Stimulated activated CD4-positive, alpha-beta T cell treated with anti-CD3 and anti-CD28 coated beads, Interleukin-2, amount 100 ng/mL, for 4 hours (primary cell): ENCODE measurements at places on chromosomes 2 and 18.

GRCh38 chr18:35481960-35482366, 15.8 kb downstream of the INO80C start:
- no peak for DNase-seq

GRCh38 chr2:41791523-41791922, 256.3 kb upstream of the PKDCC start:
- DNase-seq, result no peak

DNA sequence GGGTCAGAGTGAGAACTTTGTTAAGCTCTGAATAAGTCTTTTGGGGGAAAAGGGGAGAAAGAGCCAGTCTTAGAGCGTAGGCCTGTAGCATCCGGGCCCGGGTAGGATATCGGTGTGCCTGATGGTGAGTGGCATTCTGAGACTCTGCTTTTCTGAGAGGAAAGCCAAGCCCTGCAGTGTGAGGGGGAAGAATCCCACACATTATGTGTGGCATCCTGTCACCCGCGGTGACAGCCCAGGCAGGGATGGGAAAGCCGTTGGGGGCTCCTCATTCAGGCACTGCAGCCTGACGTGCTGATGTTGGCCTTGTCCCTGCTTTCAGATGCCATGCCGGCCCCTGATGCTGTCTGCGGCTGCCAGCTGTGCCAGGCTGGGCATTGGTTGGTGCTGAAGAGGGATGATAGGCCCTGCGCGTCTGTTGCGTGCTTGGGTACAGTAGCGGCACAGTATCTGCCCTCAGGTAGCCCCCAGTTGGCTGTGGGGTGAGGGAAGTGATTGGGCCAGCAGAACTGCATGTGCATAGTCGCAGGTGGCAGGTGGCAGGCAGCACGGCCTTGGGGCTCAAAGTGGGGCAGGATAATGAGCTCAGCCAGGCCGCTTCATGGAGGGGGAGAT, 37.6 kb downstream of the GLI2 start:
- no peak for DNase-seq

DNA sequence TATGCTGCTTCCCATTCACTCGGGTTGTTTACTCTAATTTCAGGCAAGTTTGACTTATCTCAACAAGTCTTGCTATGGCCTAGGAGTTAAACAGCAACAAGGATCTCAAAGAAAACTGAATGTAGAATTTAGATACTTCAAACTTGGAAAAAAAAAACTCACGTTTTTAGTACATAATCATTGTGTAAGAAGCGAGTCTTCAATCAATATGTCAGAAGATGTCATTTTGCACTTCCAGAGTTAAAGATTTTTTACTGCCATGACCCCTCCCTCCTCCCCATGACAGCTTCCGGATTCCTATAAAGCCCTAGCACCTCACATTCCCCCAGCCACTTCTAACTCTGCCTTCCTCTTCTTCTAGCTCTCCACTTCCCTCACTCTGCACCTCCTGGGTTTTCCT, 133.4 kb downstream of the SS18 start:
- DNase-seq, result no peak

DNA sequence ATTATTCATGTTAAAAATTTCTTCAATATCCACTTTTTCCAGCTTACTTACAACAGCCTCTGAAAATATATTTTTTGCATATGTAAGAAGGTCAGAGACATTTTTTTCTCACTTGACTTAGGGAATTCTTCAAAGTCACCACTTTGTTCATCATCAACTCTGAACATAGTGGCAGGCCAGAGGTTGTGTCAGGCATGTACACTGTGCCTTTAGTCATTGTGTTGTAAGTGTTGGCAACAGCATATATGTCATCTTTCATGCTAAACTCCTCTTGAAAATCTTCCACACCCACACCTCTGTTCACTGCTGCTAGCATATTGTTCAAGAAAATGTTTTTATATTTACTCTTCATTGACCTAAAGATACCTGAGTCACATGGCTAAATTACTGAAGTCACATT, 52.2 kb upstream of the ACVR1 start:
- DNase-seq, result no peak

DNA sequence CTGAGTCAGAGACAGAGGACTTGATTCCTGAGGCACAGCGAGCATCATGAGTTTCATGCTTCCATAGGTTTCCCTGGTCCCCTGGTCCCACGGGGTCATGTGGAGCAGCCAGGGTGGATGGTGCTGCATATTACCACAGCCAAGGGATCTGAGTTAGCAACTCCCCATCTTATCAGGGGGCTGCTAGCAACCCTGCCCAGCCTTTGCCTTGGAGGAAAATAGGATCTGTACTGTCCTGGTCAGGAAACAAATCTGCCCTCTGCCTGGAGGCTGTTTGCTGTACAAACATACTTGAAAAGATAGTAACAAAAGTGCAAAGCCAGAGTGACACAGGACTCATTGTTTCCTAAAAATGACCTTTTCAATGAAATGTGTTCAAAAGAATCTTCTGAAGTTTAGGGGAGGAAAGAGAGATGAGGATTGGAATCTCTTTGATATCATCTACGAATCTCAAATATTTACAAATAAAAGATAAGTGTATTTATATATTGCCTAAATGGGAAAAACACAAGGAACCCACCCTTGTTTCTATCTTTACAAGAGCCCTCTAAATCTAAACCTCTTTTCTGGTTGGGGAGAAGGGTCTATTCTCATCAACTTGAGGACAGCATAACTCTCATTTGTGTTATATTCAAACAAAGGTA, 194.8 kb downstream of the CD226 start:
- DNase-seq, result no peak

GRCh38 chr2:202069170-202070067, 3.6 kb upstream of the KIAA2012 start:
- no peak for DNase-seq

DNA sequence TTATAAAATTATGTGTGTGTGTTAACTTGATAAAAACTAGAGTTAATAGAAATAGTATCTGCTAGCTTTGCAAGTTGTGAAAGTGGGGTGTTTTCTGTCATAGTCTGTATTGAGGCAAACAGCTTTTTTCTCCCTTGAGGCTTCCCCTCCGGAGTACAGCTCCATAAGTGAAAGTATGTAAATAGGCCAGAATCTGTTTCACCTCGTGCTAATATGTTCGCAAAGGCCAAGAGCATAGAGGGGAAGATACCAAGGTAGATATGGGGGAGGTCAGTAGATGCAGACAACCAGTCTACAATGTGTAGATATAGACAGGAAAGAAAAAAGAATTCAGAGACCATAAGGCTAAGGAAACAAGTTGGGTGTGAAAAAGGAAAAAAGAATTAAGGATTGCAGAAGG, 72.9 kb downstream of the PTRHD1 start:
- DNase-seq, result no peak

DNA sequence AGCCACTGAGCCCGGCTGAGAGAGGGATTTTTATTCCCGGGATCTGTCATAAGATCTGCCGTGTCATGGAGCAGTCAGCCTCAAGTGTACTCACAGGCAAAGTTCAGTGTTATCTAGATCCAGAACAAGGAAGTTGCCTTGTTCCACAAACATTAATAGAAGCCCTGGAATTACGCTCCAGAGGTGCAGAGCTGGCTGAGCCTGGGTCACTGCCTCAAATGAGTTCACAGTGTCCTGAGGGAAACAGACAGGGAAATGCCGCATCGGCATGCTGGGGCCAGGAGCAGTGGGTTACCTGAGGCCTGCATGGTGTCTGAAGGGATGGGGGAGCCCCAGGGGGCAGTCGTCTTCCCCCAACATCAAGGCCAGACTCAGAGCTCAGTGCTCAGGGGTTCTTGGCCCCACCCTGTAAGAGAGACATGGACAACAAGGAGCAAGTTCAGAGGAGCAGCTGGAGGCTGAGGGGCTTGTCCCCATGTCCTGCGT, 42.7 kb upstream of the ODC1 start:
- no peak for DNase-seq

GRCh38 chr2:196601430-196602306, 37.8 kb upstream of the CCDC150 start:
- DNase-seq, result no peak

DNA sequence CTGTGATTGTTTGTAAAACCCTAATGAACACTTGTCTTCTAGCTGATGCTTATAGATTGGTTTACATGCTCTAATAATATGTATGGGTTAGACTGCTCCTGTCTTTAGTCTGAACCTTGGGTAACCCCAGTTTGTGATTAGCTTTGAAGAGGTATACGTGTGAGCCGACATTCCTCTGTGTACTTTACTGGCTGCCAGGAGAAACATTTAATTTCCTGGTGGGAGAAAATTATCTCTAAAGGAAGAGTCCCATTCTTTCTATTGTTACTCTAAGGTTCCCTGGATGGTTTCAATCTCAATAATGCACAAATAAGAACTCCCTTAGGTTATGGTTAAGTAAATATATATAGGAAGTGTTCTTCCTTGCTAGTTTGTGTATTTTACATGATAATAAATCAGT, 143.6 kb upstream of the ZSWIM2 start:
- DNase-seq, result no peak

DNA sequence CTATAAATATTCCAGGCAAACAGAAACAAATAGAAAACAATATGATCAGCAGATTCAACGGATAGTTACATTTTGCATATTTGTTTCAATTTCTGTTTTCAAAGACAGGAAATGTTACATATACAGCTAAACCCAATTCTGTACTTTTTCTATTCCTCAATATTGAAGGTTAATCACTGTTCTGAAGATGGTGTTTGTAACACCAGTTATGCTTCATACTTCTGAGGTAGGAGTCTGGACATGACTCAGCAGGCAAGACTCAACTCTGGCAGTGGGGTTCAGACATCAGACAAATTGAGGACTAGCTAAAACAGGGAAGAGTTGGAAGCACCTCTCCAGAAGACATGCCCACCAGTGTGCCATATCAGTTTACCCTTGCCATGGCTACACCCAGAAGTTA, 16.6 kb downstream of the SERPINB13 start:
- no peak for DNase-seq

DNA sequence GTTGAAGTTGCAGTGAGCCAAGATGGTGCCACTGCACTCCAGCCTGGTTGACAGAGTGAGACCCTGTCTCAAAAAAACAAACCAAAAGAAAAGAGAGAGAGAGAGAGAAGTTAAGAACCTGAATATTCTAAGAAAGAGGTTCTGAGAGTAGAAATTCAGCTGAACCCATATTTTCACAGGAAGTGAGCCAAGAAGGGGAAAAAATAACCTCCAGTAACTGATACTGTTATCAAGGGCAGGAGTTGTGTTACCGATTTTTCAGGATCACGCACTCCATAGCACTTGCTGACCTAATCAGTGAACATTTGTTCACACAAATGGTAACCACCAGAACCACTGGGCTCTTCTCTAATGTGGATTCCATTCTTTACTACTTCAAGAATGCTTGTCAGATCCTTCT, 39.1 kb upstream of the BZW1 start:
- DNase-seq, result no peak
